ENCODE measurements at places on chromosomes 5 and 9. TPM values are rescaled to one million over a fixed set of nuclear protein-coding genes. Genes with fewer than 3 reads are reported as not detected.

Gene FOXD1
- total RNA-seq = 13.0 TPM

Gene WDR38
- not detected for total RNA-seq

Gene ECSCR
- total RNA-seq = not detected

Gene CDK5RAP2
- 30.1 TPM for total RNA-seq

Gene PCDHGA4
- total RNA-seq = 0.19 TPM

Gene LCN1
- not detected for total RNA-seq

Gene NEK6
- 64.3 TPM for total RNA-seq

Gene CAMSAP1
- total RNA-seq = 24.4 TPM

Gene BRINP1
- total RNA-seq = 0.15 TPM

Gene EPB41L4B
- total RNA-seq = 11.1 TPM

Gene GABRA6
- not detected for total RNA-seq

Gene PCDHGC4
- not detected for total RNA-seq

Gene SEMA4D
- 6.7 TPM for total RNA-seq

Gene SPOCK1
- 21.8 TPM for total RNA-seq

Gene ARHGEF37
- 0.83 TPM for total RNA-seq

Gene INSYN2B
- total RNA-seq = 0.73 TPM

Gene FASTKD3
- 9.4 TPM for total RNA-seq

Gene HSD17B3
- 0.17 TPM for total RNA-seq

Gene CACFD1
- total RNA-seq = 4.7 TPM

Gene STC2
- 73.3 TPM for total RNA-seq

Gene SPINK13
- total RNA-seq = not detected

Gene CD274
- 2.0 TPM for total RNA-seq

Gene PRRX2
- total RNA-seq = 8.8 TPM

Gene GARIN3
- total RNA-seq = not detected

Gene SCGB3A2
- not detected for total RNA-seq

Gene PTGS1
- 1.3 TPM for total RNA-seq

Gene DRD1
- total RNA-seq = 0.51 TPM

Gene HAVCR1
- total RNA-seq = 44.9 TPM

Gene SHC3
- total RNA-seq = 0.46 TPM

Gene IL3
- not detected for total RNA-seq

Gene CARD6
- 3.8 TPM for total RNA-seq

Gene GADD45G
- 0.42 TPM for total RNA-seq

Gene COL5A1
- 39.0 TPM for total RNA-seq

Gene TAF11L5
- not detected for total RNA-seq

Gene CCNJL
- 13.7 TPM for total RNA-seq

Gene C6
- not detected for total RNA-seq

Gene PRR7
- 41.0 TPM for total RNA-seq

Gene RIGI
- 2.9 TPM for total RNA-seq

Gene GCNT4
- total RNA-seq = 0.46 TPM

Gene PCDHA11
- total RNA-seq = 0.08 TPM

Gene DMRT3
- total RNA-seq = not detected

Gene SMC2
- total RNA-seq = 28.6 TPM

Gene ARSI
- total RNA-seq = 43.8 TPM

Gene DNM1
- total RNA-seq = 86.0 TPM

Gene C5orf52
- not detected for total RNA-seq

Gene MUSK
- not detected for total RNA-seq

Gene LCP2
- total RNA-seq = not detected

Gene IFNA10
- not detected for total RNA-seq

Gene IRX2
- total RNA-seq = 1.5 TPM

Gene PCAT7
- total RNA-seq = 1.1 TPM

Gene C1QTNF3
- total RNA-seq = not detected

Gene RECK
- 6.1 TPM for total RNA-seq

Gene IL9
- total RNA-seq = not detected

Gene MEIKIN
- not detected for total RNA-seq
